ENCODE measurements at places on chromosomes 6 and 20. TPM values are rescaled to one million over a fixed set of nuclear protein-coding genes. Genes with fewer than 3 reads are reported as not detected.
A peak's percentile ranks its signal among the peaks of the same experiment; 100 is the strongest.

DNA sequence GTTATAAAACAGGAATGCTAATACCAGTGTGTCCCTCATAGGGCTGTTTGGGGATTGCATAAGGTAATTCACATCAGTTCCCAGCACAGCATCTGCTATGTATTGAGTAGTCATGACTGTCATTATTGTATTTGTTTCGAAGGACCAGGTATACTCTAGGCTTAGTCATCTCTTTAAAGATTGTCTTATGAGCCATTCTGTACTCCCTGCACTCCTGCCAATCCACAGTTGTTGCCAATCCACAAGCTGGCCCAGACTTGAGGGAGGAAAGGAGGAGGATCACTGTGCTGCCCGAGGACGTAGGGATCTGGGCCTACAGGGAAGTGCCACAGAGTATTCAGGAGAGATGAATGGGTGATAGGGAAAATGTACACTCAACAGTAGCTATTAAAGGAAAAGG is 113.0 kb upstream of the TIAM2 start:
- no peak for DNase-seq

- DNase-seq: no peak
These were observed 21.2 kb upstream of the ABT1 start for GRCh38 chr6:26575494-26575939.

- DNase-seq: no peak
These were observed 9.9 kb downstream of the GRIK2 start for GRCh38 chr6:101403216-101403945.

DNA sequence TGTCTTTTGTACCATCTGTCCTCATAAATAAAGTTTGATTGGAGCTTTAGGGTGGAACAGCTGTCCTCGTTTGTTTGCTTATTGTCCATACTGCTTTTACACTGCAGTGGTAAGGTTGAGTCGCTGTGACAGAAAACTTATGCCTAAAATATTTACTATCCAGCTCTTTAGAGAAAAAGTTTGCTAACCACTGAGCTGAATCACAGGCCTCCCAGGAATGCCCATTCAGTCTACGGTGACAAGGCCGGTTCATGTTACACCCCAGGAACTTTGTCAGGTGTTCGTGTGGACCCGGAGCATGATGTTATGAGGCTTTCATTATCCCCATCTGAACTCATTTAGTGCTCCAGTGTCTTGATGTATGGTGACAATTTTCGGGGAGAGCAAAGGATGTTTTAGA is 401.1 kb downstream of the SAMD5 start:
- no peak for DNase-seq

- no peak for DNase-seq
These were observed 76.1 kb upstream of the TPD52L1 start for GRCh38 chr6:125077453-125077852.

DNA sequence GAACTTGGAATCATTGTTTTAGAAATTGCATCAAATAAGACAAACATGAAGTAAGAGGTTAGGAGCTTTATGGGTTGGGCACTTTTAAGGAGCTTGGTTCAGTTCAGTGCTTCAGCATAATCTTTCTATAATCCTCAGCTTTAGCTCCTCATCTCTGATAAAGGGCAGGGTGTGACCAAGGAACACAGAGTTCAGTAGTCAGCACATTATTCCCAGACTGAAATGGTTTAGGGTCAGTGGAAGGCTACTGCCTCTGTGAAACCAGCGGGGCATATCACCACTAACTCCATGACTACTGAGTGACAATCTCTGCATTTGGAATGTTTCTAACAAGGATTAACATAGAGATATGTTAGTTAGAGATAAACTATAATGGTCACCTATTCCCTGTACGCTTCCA is 36.9 kb downstream of the CRYBG1 start:
- DNase-seq: no peak

GRCh38 chr6:5050009-5050408 is 35.1 kb upstream of the PPP1R3G start:
- no peak for DNase-seq

GRCh38 chr6:113694278-113695077 is 162.7 kb upstream of the MARCKS start:
- DNase-seq: no peak

DNA sequence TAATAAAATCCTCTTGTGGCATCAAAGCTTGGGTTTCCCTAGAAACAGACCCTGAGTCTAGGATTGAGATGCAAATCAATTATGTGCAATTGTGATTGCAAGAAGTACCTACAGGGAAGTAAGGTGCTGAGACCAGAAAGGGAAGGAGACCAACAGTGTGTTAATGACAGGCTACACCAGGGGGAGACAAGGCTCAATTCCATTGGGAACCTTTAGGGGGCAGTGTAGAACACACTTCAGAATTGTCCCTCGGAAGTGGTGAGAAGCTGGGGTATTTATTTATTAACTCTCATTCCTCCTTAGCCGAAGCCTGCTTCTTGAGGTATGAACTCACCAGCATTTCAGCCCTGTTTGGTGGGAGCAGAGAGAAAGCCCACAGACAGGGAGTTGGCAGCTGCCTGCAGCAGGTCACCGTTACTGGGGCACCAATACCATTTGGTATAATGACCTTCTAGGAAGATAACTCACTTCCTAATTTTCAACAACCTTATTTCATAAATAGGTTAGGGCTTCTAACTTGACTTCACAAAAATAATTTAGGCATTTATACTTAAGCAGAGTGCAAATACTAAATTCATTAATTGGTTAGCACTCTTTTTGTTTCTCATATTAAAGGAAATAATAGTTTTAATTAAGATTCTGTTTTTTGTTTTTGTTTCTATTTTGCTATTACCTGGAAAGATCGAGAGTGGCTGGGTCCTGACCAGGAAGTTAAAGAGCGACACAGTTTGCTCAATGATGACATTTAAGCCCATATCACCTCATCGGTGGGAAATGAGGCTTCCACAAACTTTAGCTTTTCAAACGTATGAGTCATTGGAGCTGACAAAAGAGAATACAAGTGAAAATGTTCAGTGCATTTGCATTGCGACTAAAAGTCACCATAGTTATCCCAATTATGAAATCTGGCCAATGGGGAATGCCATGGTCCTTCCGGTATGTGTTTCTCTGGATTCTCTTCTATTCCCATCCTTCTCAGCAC is 94.8 kb downstream of the BTBD3 start:
- DNase-seq: peak; percentile 26

DNA sequence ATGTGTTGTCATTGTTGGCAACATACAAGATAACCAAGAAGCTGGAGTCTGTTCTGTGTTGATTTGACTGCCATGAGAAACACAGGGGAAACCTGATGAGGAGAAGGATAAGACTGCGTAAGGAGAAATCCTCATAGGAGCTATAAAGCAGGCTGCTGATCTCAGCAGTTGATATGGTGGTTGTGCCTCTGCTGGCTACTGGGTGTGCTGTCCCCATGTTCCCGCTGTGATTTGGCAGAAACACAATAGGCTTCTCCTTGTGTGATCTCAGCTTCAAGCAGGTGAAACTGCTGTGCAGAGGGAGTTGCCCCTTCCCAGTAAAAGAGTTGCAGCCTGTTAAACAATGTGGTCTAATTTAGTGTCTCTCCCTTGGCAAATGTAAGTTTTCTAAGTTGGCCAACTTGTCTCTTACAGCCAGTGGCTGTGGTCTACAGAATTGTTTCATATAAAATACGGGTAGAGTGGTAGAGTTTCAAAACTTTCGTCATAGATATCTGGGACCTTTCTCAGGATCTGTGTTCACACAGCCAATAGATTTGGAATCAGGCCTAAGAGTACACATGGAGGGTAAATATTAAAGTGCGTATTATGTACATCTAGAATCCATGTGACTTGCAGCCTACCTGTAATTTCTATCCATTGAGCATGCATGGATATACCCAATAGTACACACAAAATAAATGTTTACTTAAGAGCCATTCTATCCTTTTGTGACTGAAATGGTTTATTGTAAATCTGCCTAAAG is 78.4 kb downstream of the RNF144B start:
- DNase-seq: no peak

- peak; percentile 60 for DNase-seq
These were observed 72.1 kb downstream of the AFDN start for GRCh38 chr6:167898673-167899311.

- no peak for DNase-seq
These were observed 5.9 kb upstream of the PTPRK start for GRCh38 chr6:128526152-128526914.

DNA sequence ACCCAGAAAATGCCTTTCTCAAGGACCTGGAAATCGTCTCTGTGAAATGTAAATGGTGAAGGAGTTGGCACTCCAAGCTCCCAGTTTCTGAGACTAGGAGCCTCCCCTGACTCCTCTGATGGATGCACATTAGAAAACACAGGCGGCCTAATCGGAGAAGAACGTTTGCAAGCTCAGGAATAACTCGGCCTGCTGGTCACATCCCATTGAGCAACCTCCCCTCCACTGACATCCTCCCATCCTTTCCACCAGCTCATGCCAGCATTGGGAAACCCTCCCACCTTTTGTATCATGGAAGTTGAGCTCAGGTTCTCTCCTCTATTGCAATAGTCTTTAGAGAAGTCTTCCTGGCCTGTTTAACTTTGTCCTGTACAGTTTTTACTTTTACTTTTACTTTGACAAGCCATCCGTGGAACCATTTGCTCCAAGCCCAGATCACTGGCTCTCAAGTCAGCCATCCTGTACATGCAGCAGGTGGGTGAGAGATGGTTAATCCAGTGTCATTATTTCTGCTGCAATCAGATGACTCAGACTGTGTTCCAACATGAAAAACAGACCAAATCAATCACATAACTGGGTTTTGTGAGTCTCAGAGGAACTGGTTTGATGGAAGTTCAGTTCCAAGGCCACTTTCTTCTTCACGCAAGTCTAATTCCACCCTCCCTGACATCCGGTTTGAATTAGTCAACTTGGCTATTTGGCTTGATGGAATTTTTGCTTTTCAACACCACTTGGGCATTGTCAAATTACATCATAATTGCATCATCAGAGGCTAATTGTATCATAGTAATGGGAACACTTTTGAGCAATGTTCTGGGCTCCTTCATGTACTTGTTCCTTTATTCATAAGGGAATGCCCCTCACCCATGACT is 619.4 kb upstream of the CDH4 start:
- DNase-seq: no peak

NCOA7 gene
- polyA plus RNA-seq: 7.0 TPM

BHLHE23 gene
- polyA plus RNA-seq: not detected

ROMO1 gene
- polyA plus RNA-seq: 70.9 TPM

PRR18 gene
- polyA plus RNA-seq: 0.83 TPM

RIPOR3 gene
- polyA plus RNA-seq: 3.9 TPM

SPATS1 gene
- polyA plus RNA-seq: not detected

AGPAT4 gene
- polyA plus RNA-seq: 8.5 TPM

HAO1 gene
- not detected for polyA plus RNA-seq

TEAD3 gene
- 76.6 TPM for polyA plus RNA-seq
